NCI-H187 (cell line): ENCODE measurements at places on chromosomes 4 and X.

- no peak for DNase-seq
Observed at GRCh38 chr4:62210486-62210885, 1010.4 kb downstream of the ADGRL3 start.

- no peak for DNase-seq
Observed at GRCh38 chr4:42262701-42263490, 110.4 kb upstream of the BEND4 start.

DNA sequence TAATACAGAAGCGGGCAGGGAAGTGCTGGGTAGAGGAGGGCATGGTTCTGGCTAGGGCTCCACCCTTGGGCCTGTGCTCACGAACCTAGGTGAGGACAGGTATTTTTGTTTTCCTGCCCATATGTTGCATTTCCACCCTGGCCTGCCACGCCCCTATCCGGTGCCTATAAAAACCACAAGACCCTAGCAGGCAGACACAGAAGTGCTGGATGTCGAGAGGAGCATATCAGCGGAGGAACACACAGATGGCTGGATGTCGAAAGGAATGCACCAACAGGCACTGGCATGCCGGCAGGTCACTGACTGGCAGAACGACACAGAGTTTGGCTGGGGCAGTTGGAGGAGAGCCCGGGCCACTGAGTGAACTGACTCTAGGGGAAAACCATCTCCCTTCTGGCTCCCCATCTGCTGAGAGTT lies 316.6 kb upstream of the BOD1L1 start:
- no peak for DNase-seq

- DNase-seq: no peak
Observed at GRCh38 chr4:47215759-47216158, 184.4 kb downstream of the GABRB1 start.

DNA sequence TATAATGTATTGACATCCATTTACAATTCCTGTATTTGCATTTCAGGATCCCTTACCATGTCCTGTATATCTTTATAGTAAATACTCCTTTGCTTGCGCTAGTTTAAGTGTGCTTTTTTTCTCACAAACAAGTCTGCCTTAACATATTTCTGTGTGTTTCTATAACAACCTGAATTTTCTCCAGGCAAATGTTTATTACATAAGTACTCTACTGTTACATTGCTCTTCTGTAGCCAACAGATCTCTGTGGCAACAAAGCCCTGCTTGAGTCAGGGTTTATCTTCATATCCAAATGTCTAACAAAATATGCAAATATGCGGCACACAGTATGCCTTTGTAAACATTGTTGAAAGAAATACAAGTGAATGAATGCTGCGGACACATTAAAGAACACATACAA lies 625.5 kb downstream of the TLL1 start:
- no peak for DNase-seq

GRCh38 chrX:44010626-44011025 lies 37.4 kb upstream of the NDP start:
- DNase-seq: no peak

DNA sequence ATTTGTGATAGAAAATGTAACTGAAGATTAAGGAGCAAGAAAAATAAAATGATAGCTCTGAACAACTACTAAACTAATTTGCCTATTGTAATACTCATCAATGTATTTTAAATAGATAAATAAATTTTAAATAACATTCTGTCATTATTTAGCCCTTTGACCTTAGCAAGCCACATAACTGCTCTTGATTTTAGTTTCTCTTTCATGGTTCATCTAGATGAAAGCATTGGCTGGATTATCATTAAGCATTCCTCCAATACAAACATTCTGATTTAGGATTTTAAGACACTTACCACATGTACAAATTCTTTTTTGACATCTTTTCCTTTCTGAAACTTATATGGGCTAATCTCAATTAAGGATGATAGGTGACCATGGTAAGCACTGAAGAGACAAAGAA lies 8.5 kb downstream of the ETNPPL start:
- no peak for DNase-seq

DNA sequence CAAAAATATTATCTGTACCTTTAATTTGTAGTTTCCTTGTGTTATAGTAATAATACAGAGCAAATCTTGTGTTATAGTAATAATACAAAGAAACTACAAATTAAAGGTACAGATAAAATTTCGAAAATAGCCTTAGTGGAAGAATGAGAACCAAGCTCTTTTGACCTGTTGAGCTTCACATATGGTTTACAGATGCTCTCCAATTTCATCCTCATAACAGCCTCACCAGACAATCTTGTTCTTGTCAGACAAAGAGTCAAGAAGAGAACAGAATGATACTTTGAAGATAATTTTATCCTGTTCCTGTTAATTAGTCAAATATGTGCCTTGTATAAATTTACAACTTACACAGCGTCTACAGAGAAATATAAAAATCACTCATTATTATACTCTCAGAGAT lies 12.8 kb downstream of the ATXN3L start:
- no peak for DNase-seq

- DNase-seq: no peak
Observed at GRCh38 chrX:100995469-100995868, 26.0 kb downstream of the ARL13A start.

DNA sequence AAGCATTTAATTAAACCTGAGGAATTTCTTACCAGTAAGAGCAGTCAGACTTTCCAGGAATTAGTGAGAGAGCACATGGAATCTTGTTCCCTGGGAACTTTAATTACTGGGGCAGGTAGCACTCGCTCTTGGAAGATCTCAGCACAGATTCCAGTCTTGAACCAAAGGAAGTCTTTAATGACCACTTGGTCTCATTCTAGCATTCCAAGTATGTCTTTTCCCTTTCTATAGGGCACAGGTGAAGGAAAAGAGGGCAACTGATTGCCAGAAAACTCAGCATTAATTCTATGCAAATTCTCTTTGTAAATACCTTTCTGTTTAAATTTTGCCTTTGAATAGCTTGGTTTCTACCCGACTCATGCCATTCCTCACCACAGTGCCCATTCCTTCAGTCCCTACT lies 236.6 kb downstream of the LDB2 start:
- no peak for DNase-seq

DNA sequence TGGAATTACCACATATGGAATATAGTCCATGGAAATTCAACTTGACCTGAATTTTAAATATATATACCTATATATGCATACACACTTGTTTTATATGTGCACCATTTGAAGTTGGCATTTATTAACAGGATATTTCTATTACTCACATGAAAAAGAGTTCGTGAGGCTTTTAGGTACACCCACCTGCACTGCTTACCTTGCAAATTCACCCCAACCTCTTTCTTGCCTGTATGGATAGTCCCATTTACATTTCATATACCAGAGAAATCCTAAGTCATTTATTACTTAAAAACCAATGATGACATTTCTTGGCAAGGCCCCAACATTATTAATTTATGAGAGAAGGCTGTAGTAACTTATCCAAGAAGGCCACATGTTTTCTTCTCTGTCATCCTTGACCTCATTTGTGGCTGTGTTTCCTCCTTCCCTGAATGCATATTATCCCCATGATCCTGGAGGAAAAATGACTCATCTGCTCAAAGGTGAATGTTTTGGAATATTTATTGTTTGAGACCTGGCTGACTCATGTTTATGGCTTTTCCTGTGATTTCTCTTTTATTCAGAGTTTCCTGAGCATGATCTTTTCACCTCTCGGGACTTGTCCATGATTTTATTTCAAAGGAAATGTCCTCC lies 62.2 kb upstream of the FAM241A start:
- no peak for DNase-seq
